ENCODE measurements at places on chromosomes 12 and 14. TPM values are rescaled to one million over a fixed set of nuclear protein-coding genes. Genes with fewer than 3 reads are reported as not detected.
A peak's percentile ranks its signal among the peaks of the same experiment; 100 is the strongest.

DNA sequence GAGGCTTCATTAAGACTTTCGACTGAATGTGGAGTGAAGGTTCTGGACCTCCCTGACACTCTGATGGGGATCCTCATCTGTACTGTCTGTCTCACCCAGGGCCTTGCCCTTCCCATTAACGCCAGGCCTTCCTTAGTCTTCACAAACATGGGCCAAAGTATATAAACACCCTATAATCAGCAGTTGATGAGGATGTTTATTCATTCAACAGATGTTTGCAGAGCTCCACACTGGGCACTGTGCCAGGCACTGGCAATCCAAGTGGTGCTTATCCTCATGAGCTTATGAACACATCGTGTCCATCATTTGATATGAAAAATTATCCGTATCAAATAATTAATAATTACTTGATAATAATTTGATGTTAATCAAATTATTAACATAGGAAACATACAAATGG, 454.4 kb downstream of the FUT8 start:
- no peaks in the 10 kb centered on the region for H3K27me3 ChIP-seq
- no peak for DNase-seq
- no peaks in the 10 kb centered on the region for H3K36me3 ChIP-seq
- no peaks in the 10 kb centered on the region for H3K4me1 ChIP-seq

DNA sequence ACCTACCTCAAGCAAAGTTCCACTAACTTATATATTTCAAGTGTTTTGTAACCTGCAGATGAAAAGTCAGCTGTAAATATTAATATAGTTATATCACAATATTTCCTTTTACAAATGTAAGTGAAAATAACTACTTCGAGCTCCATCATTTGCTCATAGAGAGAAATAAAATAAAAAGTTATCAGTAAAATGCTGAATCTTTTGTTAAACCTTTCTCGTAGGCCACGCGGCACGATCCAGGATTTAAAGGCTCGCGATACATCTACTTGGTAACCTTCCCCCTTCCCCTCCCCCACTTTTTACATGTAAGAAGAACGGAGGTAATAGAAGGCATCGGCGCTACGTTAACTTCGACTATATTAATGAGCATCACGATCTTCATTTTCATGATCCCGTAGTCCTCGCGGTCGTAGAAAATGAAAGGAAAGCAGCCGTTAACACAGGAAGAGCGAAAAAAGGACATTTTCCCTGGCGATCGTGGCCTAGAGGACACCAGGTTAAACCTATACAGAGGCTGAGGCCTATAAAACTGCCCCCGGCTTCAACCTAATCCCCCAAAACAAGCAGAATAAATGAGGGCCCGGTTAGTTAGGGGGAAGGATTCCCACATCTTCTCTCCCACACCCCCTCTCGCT, 508 bp downstream of the HNRNPC start:
- peak overlapping the region; percentile 94 for H3K27ac ChIP-seq
- no peak for DNase-seq
- no peaks in the 10 kb centered on the region for H3K27me3 ChIP-seq
- peaks cover 22% of the 10 kb centered on the region for H3K36me3 ChIP-seq

Gene LAG3
- 2.9 TPM for total RNA-seq

Gene KLHL33
- 0.50 TPM for total RNA-seq

Gene RNASE4
- 61.9 TPM for total RNA-seq
